ENCODE measurements at places on chromosomes 1 and 21.

DNA sequence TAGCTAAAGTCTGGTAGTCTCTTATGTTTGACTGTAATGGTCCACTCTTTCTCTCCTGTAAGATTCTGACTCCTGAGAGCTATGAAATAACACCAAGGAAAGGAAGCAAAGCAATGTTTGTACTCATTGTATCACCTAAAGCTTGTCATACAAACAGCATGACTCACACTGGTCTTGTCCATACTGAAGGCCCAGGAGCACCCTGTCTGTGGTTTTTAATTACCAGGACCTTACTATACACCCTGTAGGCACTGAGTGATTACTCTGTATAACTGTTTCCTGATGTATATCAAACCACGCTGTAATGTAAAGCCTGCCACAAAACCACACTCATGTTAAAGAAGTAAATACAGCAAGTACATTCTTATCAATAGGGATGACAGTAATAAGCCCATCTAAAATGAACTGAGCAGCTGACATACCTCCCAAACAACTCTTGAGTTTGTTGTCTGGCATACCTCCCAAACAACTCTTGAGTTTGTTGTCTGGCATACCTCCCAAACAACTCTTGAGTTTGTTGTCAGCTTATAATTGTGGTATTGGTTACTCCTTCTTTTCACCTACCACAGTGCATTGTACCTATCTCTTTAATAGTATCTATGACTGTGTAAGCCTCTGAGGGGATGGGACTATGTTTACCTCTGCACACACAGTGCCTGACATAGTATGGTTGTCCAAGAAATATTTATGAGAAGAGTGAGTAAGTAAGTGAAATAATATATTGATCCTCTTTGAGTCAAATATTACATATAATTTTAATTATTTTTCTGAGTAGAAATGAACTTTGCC, 11.6 kb upstream of the TNFSF18 start:
- no peak for DNase-seq

DNA sequence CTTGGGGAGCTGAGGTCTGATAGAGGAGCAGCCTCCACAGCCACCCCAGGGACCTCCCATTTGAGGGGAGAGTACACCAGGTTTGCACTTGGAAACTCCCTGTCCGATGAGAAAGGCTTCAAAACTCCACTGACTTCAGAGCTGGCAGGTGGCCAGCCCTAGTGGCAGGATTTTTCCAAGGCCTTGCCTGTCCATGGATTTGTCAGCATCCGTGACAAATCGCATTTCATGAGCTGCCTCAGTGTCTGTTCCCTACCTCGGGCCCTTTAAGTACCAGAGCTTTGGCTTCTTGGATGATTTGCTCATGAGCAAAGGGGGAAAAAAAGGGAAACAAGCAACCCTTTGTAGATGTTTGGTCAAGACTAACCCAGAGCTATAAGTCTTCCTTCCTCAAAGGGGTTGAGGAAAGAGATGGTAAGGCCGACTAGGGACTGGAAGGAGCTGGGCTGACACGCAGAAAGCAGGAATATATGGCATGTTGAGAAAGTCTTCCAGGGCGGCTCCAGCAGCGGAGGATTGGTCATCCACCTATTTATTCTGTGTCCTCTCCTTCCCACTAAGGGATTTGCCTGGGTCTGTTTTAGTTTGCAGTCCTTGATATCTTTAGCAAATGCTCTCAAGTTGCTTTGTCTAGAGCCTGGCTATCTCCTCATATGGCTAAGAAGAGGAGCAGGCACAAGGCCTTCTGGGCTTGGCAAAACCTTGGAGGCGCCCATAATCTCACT, 2.7 kb upstream of the HSPG2 start:
- DNase-seq: no peak

DNA sequence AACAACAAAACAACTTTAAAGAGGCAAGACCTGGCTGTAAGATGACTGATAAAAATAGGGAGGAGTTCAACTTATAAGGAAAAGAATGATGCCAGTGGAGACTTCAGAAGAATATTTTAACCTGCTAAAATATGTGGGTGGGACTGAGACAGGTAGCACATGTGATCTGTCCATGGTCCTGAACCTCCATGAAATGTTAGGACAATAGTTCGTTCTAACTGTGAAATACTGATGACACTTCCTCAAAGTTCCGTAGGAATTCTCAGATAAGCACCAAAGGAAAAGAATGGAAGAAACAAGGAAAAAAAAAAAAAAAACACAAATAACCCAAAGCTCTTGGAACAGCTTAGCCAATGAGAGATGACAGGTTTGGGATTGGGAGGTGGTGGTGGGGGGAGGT, 44.7 kb downstream of the CDC42BPA start:
- no peak for DNase-seq

GRCh38 chr1:8477166-8477982, 159.5 kb downstream of the SLC45A1 start:
- DNase-seq: no peak

- peak; percentile 12 for DNase-seq
Measured at GRCh38 chr1:62725255-62725654, 37.1 kb upstream of the DOCK7 start.

- DNase-seq: no peak
Measured at GRCh38 chr1:3357526-3358297, 96.8 kb upstream of the ARHGEF16 start.

GRCh38 chr21:39124681-39125251, 58.5 kb downstream of the PSMG1 start:
- no peak for DNase-seq

DNA sequence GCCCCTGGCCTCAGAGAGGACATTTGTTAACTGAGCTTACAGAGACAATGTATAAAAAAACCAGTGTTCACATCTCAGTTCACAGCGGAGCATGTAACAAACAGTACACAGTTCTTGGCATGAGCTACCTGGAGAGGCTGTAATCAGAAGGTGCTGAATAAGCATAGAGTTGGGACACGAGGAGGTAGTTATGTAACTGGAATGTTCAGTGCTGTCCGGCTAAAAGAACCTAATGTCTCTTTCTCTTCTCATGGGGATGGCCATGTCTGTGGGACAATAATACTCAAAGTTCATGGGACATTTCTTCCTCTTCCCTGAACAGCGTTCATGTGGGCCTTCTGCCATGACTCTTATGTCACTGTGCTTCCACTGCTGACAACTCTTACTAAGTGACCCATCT, 17.2 kb upstream of the STX12 start:
- DNase-seq: no peak

GRCh38 chr1:160149233-160149632, 2.2 kb upstream of the ATP1A4 start:
- DNase-seq: no peak

DNA sequence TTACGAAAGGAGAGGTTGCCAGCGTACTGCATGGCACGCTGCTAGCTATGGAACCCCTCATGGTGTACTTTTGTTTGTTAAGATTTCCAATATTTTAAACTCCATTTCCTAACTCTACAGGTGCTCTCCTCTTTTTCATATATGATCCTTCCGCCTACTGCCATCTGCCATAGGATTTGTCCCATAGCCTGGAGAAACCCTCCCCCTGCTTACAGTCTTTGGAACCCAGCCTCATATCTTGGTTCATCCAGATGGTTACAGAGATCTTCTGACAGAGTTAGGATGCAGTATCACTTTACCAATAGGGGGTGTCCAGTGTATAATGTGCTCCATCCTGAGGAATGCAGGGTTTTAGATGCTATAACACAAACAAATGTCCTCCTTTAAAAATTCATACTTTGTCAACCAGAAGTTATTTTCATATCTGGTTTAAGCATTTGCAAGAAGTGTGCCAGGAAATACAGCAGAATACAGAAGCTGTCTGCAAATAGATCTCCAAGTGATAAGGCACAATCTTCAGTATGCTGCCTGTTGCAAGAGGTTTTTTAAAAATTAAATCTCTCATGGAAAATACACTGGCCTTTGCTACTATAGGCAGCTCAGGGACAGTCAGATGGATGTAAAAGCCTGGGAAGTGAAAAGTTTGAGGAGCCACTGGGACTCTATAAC, 377.8 kb downstream of the KCNH1 start:
- no peak for DNase-seq

GRCh38 chr21:45470773-45471524, 66.0 kb downstream of the COL18A1 start:
- DNase-seq: no peak

- DNase-seq: no peak
Measured at GRCh38 chr1:24657781-24658180, 14.7 kb downstream of the SRRM1 start.

DNA sequence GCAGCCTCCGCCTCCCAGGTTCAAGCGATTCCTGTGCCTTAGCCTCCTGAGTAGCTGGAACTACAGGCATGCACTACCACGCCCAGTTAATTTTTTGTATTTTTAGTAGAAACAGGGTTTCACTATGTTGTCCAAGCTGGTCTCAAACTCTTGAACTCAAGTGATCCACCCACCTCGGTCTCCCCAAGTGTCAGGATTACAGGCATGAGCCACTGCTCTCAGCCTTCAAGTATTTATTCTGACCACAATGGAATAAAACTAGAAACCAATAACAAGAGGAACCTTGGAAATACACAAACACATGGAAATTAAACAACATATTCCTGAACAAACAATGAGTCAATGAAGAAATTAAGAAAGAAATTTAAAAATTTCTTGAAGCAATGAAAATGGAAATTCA, 32.7 kb upstream of the DR1 start:
- DNase-seq: no peak

- peak; percentile 62 for DNase-seq
Measured at GRCh38 chr21:32772281-32773047, 909 bp upstream of the PAXBP1 start.

DNA sequence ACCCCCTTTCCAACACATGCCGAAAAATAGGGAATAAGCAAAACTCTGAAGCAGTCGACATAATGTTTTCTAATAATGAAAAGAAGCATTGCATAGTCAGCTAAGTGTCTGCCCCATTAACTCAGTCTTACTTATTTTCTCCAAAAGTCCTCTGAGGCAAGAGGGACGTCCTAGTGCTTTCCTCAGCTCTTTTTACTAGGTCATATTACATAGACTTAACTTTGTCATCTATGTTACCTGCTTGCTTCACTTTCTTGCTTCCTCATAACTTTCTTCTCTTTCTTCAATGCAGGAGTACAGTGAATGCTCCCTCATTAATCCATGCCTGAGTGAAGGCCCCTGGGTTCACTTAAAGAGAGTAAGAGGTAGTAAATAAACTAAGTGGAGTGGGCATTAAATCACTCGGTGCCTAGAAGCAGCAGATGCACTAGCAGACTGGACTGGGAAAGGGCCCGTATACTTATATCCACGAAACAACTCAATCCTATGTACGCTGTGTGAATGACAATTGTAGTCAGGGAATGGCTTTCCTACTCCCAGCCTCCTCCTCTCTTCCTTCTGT, 210.5 kb upstream of the SPAG17 start:
- DNase-seq: no peak

- no peak for DNase-seq
Measured at GRCh38 chr1:244460197-244460596, 876 bp upstream of the CATSPERE start.

- no peak for DNase-seq
Measured at GRCh38 chr1:3978990-3979325, 78.9 kb upstream of the C1orf174 start.

DNA sequence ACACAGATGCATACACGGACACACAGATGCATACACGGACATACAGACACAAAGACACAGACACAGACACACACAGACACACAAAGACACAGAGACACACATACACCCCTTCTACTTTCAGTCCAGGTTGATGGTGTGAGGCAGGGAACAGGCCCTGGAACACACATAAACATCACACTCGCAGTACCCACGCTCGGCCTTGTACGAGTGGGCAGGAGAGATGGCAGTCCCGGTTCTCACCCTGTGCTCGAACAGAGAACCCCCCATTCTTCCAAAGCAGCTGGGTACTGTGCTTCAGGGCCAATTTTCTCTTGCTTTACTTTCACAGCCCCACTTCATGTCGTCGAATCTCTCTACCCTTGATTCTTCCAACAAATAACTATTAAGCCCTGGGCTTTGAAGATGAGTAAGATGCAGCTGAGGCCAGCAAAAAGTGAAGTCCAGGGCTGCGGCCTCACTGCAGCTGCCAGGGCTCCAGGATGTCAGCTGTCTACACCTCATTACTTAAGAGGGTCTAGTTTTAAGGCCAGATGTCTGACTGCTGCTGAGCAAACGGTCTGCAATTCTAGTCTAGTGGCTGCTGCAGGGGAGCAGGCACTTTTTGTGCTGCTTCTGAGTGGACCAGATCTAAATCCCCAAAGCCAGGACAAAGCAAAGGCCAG, 90.1 kb downstream of the PGBD5 start:
- no peak for DNase-seq

DNA sequence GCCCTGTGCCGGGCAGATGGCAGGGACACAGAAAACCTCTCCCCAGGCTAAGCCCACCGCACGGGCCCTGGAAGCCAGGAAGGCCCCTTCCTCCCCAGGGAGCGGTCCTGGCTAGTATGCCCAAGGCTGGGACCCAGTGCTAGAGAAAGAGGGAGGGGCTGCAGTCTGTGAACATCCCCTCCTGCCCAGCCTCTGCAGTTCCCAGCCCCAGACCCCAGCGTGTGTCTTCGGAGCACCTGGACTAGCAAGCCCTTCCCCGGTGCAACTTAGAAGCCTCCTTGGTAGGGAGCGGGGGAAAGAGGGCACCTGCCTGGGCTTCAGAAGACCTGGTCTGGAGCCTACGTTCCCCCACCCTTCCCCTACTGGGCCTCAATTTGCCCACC, 2.1 kb downstream of the PLEKHG5 start:
- DNase-seq: no peak

- no peak for DNase-seq
Measured at GRCh38 chr1:35619237-35620121, 21.8 kb downstream of the PSMB2 start.

GRCh38 chr1:246527402-246528088, 20.5 kb upstream of the SMYD3 start:
- peak; percentile 22 for DNase-seq

DNA sequence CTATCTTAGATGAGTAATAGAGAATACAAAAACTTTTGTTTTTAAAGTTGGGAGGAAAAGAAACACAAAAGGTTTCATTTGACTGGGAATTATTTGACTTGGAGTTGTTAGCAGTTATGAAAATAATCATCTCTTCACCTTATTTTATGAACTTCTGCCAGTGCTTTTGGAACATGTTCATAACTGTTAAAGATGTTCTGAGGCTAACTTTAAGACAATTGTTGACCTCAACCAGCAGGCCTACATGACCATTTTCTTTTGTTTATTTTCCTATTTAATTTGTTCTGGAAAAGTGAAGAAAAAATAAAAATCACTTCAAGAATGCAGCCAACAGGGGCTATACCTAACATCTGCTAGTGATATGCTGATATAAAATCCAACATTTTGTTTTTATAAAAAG, 37.4 kb downstream of the JAM2 start:
- DNase-seq: no peak

- DNase-seq: no peak
Measured at GRCh38 chr1:214326406-214326805, 45.4 kb downstream of the SMYD2 start.

DNA sequence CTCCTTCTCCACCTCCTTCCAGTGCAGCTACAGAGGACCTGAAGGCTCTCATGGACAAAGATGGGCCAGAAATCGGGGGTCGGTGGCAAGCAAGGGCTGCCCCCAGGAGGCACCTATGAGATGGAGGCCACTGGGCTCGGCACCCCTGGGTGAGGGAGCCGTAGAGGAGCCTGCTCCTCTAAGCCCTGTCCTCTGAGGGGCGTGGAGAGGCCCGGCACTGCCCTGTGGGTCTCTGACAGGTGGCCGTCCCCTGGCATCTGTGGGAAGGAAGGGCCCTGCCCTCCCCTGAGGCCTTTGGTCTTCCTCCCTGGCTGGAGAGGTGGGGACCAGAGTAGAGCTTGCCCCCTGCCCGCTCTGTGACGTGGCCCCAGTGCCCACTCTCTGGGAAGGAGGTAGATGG, 30.9 kb downstream of the PRDM16 start:
- DNase-seq: no peak

Data from GM20000 (cell line).